ENCODE measurements at places on chromosomes 13 and 19.

DNA sequence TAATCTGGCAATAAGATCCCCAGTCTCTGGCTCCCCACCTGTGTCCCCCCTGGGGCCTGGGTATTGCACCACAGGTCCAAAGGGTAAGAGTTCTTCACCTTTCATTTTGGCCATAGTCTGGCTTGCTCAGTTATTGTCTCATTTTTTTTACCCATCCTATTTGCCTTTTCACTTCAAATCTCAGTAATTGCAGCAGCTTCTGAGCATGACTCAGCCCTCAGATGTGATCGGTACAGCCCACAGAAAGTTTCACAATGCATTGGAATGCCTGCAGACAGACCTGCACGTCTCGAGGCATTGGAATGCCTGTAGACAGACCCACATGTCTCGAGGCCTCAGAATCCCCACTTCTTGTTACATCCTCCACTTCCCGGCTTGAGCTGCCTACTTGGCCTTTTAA lies 173.6 kb downstream of the NUFIP1 start:
- ATAC-seq: peak; percentile 95

GRCh38 chr19:27892500-27892899 lies 1320.5 kb downstream of the UQCRFS1 start:
- ATAC-seq: no peak

DNA sequence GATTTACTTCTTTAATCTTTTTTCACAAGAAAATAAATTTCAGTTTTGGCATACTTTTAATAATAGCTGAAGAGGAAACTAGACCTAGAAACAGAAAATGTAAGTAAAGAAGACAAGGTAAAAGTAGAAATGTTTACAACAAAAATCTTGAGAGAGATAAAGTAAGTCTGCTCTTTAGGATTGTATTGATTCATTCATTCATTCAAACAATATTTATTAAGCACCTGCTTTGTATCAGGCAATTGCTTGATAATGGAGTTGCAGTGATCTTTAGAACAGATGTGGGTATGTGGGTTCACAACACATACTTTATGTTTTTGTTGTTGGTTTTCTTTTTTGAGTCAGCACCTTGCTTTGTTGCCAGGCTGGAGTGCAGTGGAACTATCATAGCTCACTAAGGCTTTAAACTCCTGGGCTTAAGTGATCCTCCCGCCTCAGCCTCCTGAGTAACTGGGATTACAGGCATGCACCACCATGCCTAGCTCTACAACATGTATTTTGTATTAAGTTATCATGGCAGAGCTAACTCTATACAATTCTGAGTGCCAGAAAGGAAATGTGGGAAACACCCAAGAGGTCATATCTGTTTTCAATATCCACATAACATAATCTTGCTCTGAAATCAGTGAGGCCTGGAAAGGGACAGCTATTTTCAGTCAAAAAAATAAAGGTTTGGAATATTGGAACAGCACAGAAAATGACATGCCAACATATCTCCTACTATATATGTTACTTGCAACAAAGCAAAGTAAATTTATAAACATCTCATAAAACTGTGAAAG lies 8.8 kb upstream of the SPART start:
- ATAC-seq: no peak

DNA sequence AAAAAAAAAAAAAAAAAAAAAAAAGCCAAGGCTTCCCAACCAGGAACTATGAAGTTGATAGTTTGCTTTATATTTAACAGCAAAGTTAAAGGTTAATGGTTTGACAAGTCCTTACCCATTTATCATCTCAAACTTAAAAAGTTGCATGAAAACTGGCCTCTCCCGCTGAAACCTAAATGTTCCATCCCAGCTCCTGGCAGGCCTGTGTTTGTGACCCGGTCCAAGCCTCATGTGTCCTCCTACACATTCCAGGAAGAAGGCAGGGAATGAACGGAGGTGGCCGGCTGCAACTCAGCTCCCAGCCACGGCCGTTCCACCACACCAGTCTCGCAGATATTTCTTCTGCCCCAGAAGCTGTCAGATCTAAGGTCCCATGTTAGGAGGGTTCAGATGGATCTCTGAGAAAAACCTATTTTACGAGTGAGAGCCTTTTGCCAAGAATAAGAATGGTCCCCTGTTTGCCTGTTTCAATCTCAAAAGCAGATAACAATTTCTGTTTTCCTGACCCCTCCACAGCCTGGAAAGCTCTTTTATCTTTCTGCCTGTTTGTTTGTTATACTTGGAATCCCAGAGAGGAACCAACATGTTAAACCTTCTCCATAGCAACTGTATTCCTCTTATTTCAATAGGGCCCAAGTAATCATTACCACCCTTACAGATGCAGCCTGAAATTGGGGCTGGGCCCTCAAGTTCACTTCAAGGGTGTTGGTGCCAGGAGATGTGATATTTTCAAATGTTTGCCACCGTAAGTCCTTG lies 56.5 kb downstream of the KCTD12 start:
- ATAC-seq: no peak

DNA sequence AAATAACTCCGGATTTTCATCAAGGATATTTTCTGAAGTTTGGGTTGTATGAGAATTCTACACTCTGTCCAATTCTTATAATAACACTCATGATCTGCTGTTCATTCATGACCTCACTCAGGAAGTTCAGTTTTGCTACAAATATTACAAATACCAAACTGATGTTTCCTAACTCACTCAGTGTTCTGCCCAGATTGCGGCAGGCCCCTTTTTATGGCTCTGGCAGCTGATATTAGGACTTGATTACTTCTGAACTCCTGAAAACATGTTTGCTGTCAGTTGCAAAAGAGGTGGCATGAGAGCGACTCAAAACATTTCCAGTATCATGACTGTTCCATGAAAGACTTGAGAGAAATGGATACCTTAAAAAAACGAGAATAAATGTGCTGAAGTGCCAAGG lies 188.0 kb downstream of the RGCC start:
- ATAC-seq: peak; percentile 89

GRCh38 chr13:85405316-85405897 lies 393.8 kb downstream of the SLITRK6 start:
- ATAC-seq: no peak

DNA sequence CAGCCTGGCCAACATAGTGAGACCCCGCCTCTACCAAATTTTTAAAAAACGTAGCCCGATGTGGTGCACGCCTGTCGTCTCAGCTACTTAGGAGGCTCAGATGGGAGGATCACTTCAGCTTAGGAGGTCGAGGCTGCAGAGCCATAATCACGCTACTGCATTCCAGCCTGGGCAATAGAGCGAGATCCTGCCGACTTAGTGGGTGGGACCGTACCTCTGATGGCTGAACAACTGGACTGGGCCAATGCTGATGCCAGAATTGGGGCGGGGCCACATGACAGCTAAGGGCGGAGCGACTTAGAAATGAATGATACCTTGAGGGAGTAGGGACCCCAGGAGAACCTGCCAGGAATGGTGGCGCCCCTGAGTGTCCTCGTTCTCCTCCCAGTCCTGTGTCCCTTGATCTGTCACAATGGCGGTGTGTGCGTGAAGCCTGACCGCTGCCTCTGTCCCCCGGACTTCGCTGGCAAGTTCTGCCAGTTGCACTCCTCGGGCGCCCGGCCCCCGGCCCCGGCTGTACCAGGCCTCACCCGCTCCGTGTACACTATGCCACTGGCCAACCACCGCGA lies 3.6 kb downstream of the LTBP4 start:
- ATAC-seq: no peak

Data from SK-N-SH treated with all-trans-retinoic acid at 6 μM for 48 hours (cell line).